ENCODE measurements at places on chromosomes 12 and 14.

DNA sequence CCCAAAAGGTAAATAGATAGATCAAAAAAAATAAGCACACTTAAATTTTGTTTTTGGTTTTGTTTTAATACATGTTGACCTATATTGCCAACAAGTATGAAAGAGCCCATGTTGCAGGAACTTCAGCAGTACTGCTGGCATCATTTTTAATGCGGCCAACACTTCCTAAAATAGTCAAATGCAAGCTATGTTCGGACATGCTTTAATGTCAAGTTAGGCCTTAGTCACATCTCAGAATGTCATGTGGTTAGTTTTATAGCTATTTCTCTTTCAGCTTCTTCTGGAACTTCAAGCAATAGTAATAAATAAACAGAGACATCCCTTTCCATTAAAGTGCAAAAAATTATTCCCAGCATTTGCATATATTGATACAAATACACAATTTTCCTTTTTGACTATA is 153.4 kb downstream of the PIK3C2G start:
- DNase-seq, result no peak

DNA sequence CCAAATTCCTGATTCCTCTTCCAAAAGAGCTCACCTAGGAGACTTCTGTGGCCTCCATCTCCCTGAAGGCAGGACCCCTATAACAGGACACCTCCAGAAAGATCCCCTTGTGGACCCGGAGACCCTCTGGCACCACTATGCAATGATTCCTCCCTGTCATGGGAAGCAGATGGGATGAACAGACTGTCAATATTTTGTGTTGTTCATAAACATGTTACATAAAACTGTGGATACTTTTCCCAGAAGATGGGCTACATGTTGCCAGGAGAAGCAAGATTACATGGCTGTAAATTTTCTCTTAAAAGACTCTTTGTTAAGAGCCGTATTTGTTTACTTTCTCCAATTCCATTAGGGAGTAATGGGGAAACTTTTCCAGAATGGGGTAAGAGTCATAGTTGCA is 52.1 kb downstream of the TUNAR start:
- no peak for DNase-seq

DNA sequence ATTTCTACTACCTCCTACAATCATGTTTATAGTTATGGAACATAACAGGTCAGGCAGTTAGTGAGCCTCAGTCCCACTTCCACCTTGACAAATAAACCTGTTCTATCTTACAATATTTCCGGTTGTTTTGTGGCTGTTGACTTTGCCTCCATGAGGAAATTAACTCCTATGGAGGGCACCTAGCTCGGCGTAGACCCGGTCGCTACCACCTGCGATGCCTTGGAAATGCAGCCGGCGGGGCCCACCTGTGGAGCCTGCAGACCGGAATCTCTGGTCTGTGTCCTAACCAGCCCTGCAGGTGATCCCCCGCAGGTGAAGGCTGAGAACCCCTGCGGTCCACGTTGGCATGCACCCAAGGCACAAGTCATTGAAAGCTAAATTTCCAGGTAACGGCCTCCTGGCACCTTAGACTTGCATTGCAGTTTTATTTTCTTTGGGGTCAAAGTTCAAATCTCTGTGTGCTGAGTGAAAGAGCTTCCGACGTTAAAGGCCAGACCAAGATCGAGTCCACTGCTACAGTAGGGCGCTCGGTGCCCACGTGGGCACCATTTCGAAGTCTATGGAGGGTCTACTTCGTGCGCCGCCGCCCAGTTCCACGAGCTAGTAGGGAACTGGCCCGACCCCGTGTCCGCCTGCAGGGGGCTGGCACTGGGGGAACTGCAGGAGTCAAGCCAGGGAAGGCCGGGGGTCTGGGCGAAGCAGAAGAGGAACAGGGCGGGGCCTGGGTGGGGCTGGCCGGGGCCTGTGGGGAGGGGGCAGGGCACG is 782 bp upstream of the PIWIL1 start:
- DNase-seq, result no peak

GRCh38 chr12:76568888-76569551 is 9.4 kb upstream of the OSBPL8 start:
- no peak for DNase-seq

DNA sequence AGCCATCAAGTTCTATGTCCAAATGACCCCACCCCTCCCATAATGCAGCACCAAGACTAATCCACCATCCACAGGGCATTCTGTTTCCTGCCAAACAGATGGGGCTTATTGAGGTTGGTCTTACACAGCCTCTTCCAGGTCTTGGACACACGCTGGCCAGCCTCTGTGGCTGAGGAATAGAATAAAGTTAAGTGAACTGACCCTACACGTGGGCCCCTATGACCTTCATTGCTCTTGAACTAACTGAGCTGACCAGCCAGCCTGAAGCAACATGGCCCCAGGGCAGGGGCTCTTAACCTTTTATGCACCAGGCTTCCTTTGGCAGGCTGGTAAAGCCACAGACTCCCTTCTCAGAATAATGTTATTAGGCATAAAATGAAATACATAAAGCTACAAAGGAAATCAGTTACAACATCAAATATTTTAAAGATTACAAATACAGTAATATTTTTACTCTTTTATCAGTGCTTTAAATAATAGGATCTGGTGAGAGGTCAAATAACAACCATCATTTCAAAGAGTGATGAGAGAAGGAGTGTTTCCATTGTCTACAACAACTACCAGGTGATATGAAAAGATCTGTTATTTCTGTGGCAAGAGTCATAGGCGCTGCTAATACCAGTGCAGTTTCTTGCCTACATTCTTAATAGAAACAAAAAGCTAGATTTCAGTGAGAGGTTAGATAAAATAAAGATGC is 192.9 kb upstream of the NUDT4 start:
- DNase-seq, result no peak

- no peak for DNase-seq
These were observed 38.0 kb downstream of the CCDC60 start for GRCh38 chr12:119372540-119372939.

GRCh38 chr12:110335481-110336045 is 54.5 kb downstream of the ATP2A2 start:
- DNase-seq, result no peak

GRCh38 chr12:108800591-108800990 is 56.8 kb downstream of the SSH1 start:
- DNase-seq, result no peak

- no peak for DNase-seq
These were observed 55.5 kb upstream of the BDKRB2 start for GRCh38 chr14:96149131-96149530.

GRCh38 chr12:110966081-110966760 is 45.8 kb upstream of the MYL2 start:
- no peak for DNase-seq

- no peak for DNase-seq
These were observed 3.1 kb upstream of the DDHD1 start for GRCh38 chr14:53156238-53156637.

DNA sequence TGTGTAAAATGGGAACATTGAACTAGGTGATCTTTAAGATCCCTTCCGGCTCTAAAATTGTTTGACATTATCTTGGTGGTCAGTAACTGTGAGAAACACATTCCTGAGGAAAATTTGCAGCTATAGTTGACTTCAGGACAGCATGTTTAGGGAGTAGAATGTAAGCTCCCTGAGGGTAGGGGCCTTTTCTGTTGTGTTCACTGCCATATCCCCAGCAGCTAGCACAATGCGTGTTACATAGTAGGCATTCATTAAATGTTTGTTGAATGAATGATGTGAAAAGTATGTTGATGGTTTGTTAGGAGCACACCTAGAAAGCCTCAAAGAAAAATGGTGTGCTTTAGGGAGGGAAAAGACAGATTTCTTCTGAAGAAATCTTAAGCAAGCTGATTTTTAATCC is 38.5 kb upstream of the KCNMB4 start:
- DNase-seq, result no peak

DNA sequence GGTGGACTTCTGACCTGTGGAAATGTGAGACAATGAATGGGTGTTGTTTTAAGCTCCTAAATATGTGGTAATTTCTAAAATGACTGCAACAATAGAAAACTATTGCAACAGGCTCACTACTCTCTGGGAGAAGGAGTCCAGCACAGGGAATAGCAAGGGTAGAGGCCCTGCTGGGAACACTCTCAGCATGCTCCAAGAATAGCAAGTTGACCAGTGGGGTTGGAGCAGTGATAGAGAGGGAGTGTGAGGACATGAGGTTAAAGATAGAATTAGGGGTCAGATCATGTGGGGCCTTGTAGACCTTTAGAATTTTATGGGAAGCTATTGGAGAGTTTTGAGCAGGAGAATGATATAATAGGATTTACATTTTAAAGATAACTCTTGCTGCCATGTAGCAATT is 346.7 kb upstream of the CCDC196 start:
- no peak for DNase-seq

- peak; percentile 44 for DNase-seq
These were observed at the start of gene TTC7B for GRCh38 chr14:90815822-90816662. Gene TTC7B, minus strand, starts transcription at chr14:90816430. Its CDS starts 135 bp downstream, at chr14:90816295.

GRCh38 chr14:101575581-101575980 is 14.3 kb downstream of the DIO3 start:
- DNase-seq, result no peak

GRCh38 chr14:55074662-55075061 is 23.2 kb downstream of the MAPK1IP1L start:
- no peak for DNase-seq

DNA sequence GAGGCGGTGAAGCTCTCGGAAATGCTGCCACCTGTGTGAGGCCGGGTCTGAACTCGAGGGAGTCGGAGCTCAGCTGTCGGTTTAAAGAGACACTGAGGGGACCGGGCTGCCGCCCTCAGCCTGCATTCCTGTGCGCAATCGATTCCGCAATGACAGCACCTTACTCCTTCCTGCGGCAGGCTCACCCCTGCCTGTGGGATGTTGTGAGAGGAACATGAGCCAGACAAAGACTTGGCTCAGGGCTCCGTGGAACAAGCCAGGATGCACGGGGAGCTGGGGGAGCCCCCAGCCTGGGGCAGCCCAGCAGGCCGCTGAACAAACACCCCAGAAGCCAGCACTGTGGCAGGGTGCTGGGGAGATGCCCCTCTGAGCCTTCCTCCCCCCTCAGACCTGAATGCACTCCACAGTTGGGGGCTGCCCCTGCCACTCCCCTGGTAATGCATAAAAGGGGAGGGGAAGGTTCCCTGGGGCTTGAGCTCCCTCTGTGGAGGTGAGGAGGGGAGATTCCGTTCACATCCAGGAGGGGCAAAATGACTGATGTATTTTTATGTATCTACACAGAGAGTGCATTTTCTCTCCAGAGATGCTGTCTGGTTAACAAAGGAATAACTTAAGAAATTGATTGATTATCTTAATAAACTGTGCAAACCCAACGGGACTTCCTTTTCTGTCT is 20.6 kb downstream of the RFLNA start:
- no peak for DNase-seq

GRCh38 chr14:61889914-61890351 is 127.7 kb downstream of the SNAPC1 start:
- no peak for DNase-seq

DNA sequence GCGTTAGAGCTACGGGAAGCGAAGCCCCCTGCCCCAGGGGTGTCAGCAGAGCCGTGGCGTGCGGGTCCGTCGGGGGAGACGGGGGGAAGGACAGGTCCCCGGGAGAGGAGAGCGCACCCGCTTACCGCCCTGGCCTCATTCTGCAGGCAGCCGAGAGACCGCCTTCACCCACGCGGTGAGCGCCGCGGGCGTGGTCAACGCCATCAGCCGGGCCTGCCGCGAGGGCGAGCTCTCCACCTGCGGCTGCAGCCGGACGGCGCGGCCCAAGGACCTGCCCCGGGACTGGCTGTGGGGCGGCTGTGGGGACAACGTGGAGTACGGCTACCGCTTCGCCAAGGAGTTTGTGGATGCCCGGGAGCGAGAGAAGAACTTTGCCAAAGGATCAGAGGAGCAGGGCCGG is 10.5 kb downstream of the WNT5B start:
- DNase-seq, result no peak

GRCh38 chr12:80868576-80868975 is 69.2 kb downstream of the LIN7A start:
- no peak for DNase-seq

DNA sequence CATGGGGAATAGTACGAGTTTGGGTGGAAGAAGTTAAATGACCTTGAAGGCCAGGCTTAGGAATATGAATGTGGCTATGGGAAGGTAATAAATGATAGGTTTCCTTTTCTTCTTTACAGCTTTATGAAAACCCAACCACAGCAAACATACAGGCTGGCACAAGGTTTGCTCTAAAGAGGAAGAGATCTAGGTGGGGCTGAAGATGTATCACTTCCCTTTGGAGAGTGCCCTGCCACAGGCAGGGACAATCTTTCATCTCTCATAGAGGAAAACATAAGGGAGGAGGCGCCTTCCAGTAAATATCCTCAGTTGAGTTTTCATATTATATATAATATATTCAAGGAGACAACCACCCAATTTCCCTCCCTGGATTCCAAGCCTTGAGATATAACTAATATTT is 72.9 kb upstream of the FRMD6 start:
- DNase-seq, result no peak

GRCh38 chr14:24806061-24806678 is 172.2 kb upstream of the GZMB start:
- DNase-seq, result peak; percentile 47

DNA sequence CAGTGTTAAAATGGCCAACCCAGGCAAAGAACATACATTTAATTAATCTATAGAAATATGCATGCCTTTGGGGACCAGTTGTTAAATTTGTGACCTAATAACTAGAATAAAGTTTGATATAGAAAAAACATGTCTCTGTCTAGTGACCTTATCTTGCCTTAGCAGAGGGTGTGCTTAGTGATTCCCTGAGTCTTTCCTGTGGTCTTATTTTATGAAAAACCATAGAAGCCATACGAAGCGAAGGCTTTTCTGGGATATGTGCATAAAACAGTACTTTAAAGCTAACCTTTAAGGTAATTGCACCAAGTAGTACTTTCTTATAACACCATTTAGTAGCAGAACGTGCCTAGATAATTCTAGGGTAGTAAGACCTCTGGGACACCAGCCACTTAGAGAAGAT is 379.4 kb downstream of the ZFP36L1 start:
- DNase-seq, result no peak

- DNase-seq, result peak; percentile 21
These were observed 972 bp downstream of the PTGDR start for GRCh38 chr14:52268279-52269061.

DNA sequence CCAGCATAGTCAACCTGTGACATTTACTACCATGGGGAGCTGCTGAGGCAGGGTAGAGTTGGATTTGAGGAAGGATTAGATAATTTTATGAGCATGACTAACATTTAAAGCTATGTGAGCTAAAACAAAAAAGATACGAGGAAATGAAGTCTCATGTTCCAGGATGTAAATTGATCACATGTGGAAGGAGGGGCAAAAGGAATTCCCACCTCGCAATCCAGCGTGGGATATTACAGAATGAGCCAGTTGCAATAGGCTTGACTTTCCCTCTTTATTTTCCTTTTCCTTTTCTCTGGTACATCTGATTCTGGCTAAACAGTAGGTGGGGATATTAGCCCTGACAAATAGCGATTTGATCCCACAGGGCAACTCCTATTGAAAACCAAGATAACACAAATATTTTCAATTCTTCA is 214.9 kb upstream of the HMGA2 start:
- no peak for DNase-seq

- DNase-seq, result no peak
These were observed 5.7 kb downstream of the DNAJC22 start for GRCh38 chr12:49352351-49352750.

- no peak for DNase-seq
These were observed 65.2 kb upstream of the PDZRN4 start for GRCh38 chr12:41122894-41123293.

GRCh38 chr12:96045566-96045965 is 10.2 kb upstream of the LTA4H start:
- no peak for DNase-seq

All from uterus (tissue), 4 donors.